ENCODE measurements at places on chromosomes 11 and 22.
A peak's percentile ranks its signal among the peaks of the same experiment; 100 is the strongest.

DNA sequence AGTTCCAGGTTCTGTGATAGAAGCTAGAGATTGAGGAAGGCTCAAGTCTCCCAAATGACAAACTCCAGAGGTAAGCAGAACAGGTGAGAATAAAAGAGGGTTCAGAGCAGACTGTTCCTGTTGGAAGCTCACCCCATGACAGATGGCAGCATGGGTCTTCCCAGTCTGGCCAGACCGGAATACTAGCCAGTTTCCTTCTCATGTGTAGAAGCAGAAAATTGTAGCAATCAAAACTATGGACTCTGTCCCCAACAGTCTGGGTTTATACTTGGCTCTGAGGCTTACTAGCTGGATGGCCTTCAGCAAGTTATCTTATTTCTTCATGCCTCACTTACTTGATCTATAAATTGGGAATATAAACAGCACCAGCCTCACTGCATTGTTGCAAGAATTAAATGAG, 494.8 kb downstream of the MN1 start:
- no peak for DNase-seq

DNA sequence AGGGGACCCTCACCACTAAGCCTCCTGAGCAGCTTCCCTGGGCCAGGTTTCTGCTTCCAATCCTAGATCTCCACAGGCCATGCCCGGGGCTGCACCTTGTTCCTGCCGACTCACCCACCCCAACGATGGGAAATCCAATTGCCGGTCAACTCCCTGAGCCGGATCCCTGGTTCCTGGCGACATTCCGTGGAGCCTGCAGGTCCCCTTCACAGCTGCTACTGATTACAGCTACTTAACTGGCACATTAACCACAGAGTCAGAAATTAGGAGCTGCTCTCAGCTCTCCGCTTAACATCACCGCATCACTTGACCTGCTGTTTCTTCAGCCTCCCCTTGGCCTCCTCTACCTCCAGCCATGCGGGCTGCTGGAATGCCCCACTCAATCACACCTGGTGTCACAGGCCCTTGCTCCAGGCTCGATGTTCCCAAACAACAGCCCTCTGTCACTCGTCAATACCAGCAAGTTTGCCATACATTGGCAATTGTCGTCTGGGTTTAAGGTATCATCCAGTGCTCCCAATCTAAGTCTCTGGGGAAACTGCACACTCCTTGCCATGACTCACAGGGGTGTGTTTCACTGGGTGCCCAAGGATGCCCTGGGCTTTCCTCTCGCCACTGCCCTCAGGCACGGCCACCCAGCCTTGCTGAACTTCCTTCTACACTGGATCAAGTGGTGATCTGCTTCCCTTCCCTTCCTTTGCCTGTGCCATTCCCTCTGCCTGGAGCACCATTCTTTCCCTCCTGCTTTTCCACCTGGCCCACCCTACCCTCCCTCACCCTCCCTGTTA, 181.0 kb downstream of the MN1 start:
- DNase-seq: no peak

GRCh38 chr11:61126256-61126655, 24.0 kb downstream of the CD5 start:
- no peak for DNase-seq

GRCh38 chr11:528815-529727, 6.3 kb downstream of the HRAS start:
- DNase-seq: no peak

DNA sequence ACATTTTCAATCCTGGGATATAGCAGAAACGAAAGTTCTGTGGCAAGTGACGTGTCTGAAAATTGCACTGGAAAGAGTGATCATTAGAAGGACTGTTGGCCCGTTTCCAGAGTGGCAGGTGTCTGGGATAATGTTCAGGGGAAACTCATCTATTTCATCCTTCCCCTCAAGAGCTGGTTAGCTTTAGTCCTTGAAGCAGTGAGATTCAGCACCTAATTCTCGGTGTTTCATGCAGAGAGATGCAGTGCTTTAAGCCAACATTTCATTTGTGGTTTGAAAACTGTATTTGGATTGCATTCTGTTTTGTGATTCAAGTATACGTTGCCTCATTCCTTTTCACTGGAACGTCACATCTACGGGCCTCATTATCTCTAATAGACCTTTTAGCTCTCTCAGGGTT, 205.0 kb upstream of the RAG2 start:
- DNase-seq: no peak

DNA sequence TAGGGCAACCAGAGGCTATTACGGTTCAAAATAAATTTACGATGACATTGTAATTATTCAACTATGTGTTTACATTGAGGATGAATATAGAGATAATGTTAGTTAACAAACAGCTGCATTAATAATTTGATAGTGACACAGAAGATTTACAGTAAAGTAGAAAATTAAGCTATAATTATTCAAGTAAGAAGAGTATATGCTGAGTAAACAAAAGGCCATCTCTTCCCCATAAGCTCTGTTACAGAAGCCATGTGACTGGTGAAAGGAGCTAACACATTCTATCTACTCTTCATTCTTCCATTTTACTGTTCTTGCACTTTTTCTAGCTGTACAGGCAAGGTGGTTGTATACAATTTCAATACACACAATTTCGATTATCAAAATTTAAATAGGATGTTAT, 54.2 kb downstream of the IMMP1L start:
- no peak for DNase-seq

DNA sequence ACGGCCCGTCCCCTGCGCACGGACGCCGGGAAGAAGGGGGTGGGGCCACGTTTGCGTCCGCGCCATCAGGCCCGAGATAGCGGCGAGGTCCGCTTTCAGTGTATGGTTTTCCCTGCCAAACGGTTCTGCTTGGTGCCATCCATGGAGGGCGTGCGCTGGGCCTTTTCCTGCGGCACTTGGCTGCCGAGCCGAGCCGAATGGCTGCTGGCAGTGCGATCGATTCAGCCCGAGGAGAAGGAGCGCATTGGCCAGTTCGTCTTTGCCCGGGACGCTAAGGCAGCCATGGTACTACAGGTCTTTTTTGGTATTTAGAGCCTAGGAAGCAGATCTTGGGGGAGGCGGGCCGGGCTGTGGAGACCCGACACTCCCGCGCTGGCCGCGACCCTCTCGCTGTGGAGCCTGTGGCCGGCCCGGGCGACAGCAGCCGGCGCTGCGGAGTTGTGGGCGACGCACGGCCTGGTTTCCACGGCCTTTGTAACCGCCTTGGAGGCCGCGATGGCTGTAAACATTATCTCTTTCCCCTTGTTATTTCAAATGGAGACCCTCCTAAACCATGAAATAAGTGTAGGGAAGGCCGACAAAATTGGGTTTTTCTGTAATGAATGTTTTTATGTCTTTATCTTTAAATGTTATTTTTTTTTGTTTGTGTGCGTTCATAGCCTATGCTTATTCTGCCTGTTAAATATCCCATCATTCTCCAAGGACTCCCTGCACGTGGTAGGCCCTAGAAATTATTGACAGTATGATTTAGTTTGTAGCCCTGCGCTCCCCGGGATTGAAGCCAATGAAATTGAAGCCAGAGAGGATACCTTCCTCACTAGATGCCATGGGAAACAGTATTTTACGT, at the start of gene AASDHPPT:
AASDHPPT (plus strand) TSS at position 54 of the 847 bp plus-strand sequence; CDS start at position 103, 49 bp downstream.
- no peak for DNase-seq

- no peak for DNase-seq
These were observed 1.9 kb upstream of the PHF21A start for GRCh38 chr11:46122945-46123715.

- DNase-seq: no peak
These were observed 6.2 kb downstream of the CEP57 start for GRCh38 chr11:95796501-95796900.

- no peak for DNase-seq
These were observed 93.5 kb downstream of the MRTFA start for GRCh38 chr22:40542821-40543540.

- no peak for DNase-seq
These were observed 122.8 kb downstream of the FAT3 start for GRCh38 chr11:92347454-92347853.

DNA sequence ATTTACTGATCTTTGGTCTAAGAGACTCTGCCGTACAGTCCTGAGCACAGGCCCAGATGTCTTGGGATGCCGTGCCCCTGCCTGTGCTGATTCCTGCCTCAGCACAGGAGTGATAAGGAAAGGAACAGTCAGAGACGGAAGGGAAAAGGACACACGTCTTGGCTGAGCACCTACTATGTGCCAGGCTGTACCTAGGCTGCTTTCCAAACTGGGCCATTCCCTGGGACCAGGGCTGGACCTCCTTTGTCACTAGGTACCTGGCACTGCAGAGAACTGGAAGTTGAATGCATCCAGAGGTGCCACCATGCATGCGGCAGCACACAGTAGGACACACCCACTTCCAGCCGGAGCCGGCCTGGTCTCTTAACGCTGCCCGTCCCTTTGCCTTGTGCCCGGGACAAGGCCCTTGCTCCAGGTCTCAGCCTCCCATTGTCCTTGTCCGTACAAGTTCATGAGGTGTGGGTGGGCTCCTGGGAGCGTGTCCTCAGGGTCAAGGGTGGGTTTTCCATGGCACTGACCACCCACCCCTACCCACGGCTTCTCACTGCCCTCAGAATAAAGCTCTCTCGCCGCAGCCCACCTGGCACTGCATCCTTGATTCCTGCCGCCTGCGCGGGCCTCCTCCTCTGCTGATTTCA, 1.1 kb upstream of the SSTR3 start:
- no peak for DNase-seq

DNA sequence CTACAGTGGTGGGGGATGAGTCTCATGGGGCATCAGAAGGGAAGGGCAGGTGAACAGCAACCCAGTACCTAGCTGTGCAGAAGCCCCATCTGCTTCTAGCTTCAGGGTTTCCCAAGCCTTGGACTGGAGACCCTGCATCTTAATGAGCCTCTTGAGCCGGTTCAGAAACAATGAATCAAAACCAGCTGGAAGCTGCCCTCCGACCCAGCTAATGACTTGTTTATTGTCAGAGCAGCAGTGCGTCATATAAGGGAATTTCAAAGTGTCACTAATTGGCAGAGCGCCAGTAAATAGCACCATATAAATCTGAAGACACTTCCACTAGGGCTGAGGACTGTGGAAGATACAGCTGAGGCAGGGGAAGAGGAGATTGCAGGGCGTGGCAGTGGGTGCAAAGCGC, 57.5 kb downstream of the RPUSD4 start:
- DNase-seq: no peak

DNA sequence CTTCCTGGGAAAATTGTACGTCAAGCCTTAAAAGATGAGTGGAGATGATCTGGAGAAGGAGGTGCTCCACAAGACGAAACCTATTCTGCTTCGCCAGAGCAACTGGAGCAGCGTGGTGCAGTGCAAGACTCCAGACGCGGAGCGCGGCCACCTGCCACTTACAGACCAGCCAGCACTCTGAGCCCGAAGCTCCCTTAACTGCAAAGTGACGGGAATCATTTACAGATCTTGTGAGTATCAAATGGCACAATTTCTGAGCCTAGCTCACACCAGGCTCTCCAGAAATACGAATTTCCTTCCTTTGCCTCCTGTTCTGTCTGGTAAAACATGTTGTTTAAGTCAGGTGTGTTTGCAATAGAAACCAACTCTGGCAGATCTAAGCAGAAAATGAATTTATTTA, 369.3 kb downstream of the CADM1 start:
- DNase-seq: no peak

GRCh38 chr11:13207665-13208594, 69.7 kb upstream of the BMAL1 start:
- DNase-seq: no peak

DNA sequence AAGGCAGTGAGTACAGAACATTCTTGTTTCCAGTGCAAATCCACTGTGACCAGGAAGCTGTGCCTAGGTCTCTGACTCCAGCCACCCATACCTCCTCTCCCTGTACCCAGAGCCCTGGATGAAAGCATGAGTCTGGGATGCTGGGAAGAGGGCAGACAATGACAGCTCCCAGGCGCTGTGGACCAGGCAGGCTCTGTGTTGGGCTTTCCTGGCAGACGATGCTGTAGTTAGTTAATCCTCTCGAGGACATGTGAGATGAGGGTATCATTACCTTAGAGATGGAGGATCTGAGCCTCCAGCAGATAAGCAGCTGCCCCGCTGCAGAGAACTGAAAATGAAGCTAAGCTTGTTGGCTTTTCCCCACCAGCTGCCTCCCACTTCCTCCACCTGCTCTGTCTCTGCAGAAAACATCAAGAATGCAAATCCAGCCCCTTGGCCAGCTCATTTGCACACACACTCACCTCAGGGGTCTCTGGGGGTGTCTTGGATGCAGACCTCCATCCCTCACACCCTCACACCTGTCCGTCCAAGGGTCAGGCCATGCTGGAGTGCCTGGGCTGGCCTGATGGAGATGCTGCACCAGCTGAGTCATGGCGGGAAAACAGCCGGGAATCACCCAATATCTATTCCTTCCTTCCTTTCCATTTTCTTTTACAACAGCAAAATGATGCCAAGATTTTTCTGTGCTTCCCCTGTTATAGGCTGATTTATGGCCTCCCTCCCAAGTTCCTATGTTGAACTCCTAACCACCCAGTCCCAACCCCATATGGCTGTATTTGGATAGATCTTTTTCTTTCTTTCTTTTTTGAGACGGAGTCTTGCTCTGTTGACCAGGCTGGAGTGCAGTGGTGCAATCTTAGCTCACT, 94.9 kb upstream of the SEPTIN5 start:
- no peak for DNase-seq

GRCh38 chr11:81866896-81867295, 866.8 kb downstream of the FAM181B start:
- no peak for DNase-seq

GRCh38 chr11:15565880-15566279, 451.2 kb downstream of the INSC start:
- DNase-seq: no peak

- DNase-seq: no peak
These were observed 196.4 kb upstream of the PITPNB start for GRCh38 chr22:28115426-28115825.

- no peak for DNase-seq
These were observed 14.6 kb upstream of the POLD3 start for GRCh38 chr11:74577624-74578396.

GRCh38 chr22:35368386-35368785, 12.5 kb upstream of the HMOX1 start:
- no peak for DNase-seq

DNA sequence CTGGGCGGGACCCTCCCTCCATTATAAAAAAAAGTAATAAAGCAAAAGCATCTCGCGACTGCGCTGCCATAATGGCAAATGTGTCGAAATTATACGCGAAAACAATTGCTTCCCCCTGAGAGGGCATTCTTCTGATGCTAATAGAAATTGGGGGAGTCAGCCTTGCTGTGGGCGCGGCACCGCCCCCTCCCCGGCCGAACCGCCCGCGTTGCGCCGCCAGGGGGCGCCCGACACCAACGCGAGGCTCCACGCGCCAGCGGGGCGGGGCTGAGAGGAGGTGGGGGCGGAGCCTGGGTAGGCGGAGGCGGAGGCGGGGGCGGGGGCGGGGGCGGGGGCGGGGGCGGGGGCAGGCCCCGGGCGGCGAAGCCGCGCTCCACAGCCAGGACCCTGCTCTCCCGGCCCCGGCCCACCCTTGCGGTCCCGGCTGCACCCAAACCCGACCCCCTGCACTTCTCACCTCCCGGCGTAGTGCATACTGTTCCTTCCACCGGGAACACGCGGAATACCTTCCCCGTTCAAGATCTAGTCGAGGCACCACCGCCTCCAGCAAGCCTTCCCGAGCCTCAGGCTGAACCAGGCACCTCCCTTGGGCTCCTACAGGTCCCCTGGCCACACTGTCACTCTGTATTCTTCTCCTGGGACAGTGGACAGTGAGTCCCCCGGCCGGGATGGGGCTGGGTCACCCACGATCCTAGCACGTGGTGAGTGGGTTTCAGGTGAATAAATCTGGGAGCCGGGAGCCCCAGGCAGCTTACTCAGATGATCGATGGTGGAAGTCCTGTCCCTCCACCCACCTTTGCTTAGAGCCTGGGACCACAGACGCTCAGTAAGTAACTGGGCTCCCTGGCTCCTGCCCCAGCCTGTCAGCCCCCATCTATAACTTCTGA, 15.5 kb upstream of the UPK3A start:
- peak; percentile 73 for DNase-seq

All from stimulated activated CD8-positive, alpha-beta memory T cell treated with anti-CD3 and anti-CD28 coated beads, Interleukin-4, amount 100 ng/mL, for 24 hours (primary cell).